GM12892 (cell line): ENCODE measurements at places on chromosomes 5 and 9.

DNA sequence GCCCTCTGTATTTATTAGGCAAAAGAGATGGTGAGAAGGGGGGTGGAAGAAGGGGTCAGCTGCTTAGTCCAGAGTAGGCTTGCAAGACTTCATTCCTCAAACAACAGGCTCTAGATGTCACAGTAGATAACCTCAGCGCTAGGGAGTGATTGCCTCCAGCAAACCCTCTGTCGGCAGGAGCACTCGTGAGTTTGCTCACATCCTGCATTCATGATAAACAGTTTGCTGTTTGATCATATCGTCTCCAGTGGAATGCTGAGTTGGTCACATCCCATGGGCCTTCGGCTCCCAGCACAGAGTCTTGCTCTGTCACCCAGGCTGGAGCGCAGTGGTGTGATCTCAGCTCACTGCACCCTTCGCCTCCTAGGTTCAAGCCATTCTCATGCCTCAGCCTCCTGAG, 3.6 kb downstream of the TTC23L start:
- DNase-seq = no peak

GRCh38 chr5:140483055-140483454, 64.4 kb upstream of the EIF4EBP3 start:
- no peak for DNase-seq

- DNase-seq = no peak
Observed at GRCh38 chr5:45491368-45491767, 204.8 kb downstream of the HCN1 start.

GRCh38 chr9:13900449-13900848, 413.5 kb downstream of the NFIB start:
- no peak for DNase-seq

GRCh38 chr9:88425538-88425950, 37.3 kb downstream of the SPIN1 start:
- DNase-seq = no peak

- no peak for DNase-seq
Observed at GRCh38 chr5:113103330-113103729, 126.7 kb downstream of the DCP2 start.

DNA sequence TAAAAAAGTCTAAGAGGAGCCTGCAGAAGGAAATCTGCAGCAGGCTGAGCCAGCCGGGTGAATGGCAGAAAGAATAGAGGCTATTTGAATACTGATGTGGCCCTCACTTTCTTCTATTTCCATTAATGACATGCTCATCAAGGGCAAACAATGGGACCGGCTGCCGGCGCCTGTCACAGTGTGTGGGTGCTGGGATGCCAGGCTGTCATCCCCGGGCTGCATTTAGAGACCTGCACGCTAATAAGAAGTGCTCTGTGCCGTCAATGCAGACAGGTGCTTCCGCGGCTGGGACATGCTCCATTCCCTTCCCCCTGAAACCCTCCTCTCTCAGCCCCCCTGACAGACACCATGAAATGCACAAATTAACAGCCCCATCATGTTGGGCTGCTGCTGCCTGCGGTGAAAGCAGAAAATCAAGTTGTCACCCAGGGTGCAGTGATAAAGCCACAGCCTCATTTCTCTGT, 217.7 kb upstream of the TBCA start:
- DNase-seq = no peak

GRCh38 chr5:1027631-1028441, 19.2 kb downstream of the NKD2 start:
- no peak for DNase-seq
